ENCODE measurements at places on chromosomes 5 and 9. TPM values are rescaled to one million over a fixed set of nuclear protein-coding genes. Genes with fewer than 3 reads are reported as not detected.

Gene NEUROG1
- total RNA-seq = not detected

Gene MSMP
- not detected for total RNA-seq

Gene PCDHGA3
- 9.8 TPM for total RNA-seq

Gene FAM78A
- 62.9 TPM for total RNA-seq

Gene INSYN2B
- 0.87 TPM for total RNA-seq

Gene UBE2QL1
- total RNA-seq = 21.9 TPM

Gene LCN1
- total RNA-seq = not detected

Gene CCNJL
- total RNA-seq = 10.2 TPM

Gene MXD3
- total RNA-seq = 2.0 TPM

Gene TEX48
- not detected for total RNA-seq

Gene TYRP1
- 57.4 TPM for total RNA-seq

Gene KYAT1
- 11.9 TPM for total RNA-seq

Gene TXNDC8
- total RNA-seq = not detected

Gene DRD1
- total RNA-seq = not detected

Gene PCDHAC1
- total RNA-seq = 0.11 TPM

Gene GABRA6
- total RNA-seq = not detected

Gene NTNG2
- 1.4 TPM for total RNA-seq

Gene PLAA
- 30.3 TPM for total RNA-seq

Gene ENC1
- 3.7 TPM for total RNA-seq

Gene RNF180
- total RNA-seq = 11.0 TPM

Gene RNF208
- 26.0 TPM for total RNA-seq

Gene DIPK1B
- 16.4 TPM for total RNA-seq

Gene GPR151
- not detected for total RNA-seq

Gene DAP
- 18.7 TPM for total RNA-seq

Gene GMCL2
- not detected for total RNA-seq
